Ureter (tissue), 1 donor: ENCODE measurements at places on chromosomes 3 and 15. TPM values are rescaled to one million over a fixed set of nuclear protein-coding genes. Genes with fewer than 3 reads are reported as not detected.

Gene TRPM1
- not detected for total RNA-seq

Gene KNG1
- not detected for total RNA-seq

Gene FBXL2
- 17.8 TPM for total RNA-seq

Gene SAMD7
- total RNA-seq = not detected

Gene NR1I2
- total RNA-seq = 1.2 TPM

Gene C3orf38
- total RNA-seq = 23.1 TPM

Gene POLR2M
- total RNA-seq = 75.8 TPM

Gene SAMMSON
- not detected for total RNA-seq

Gene SPRED1
- total RNA-seq = 22.5 TPM

Gene KLHL40
- total RNA-seq = not detected

Gene HESX1
- 0.57 TPM for total RNA-seq

Gene FGF7
- 48.3 TPM for total RNA-seq

Gene CPLX3
- total RNA-seq = not detected

Gene EPHB1
- 3.1 TPM for total RNA-seq

Gene TOMM70
- 57.4 TPM for total RNA-seq

Gene CELF6
- 3.4 TPM for total RNA-seq

Gene TKT
- 194 TPM for total RNA-seq

Gene CDC25A
- 2.1 TPM for total RNA-seq

Gene SYNM
- total RNA-seq = 189 TPM

Gene POLG
- total RNA-seq = 64.8 TPM

Gene GCHFR
- 7.4 TPM for total RNA-seq

Gene CYP1A2
- not detected for total RNA-seq

Gene COL6A5
- not detected for total RNA-seq
